ENCODE measurements at places on chromosomes 16 and 17.

DNA sequence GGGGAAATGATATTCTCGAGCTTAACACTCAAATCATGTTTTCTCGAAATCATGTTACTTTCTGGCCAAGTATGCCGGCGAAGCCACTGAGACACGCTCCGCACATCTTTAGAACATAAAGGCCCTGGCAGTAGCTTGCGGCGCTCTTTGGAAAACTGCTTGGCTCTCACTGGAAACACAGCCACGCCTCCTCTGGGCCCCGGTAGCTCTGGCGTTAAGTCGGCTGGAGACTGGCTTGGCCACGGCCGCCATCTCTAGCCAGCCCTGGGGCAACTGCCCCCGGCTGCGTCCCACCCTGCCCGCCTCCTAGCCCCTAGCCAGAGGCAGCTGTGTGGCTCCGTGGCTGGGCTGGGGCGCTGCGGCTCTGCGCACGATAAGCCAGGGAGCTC, 9.2 kb upstream of the BAIAP2 start:
- no peak for DNase-seq

- DNase-seq = no peak
Observed at GRCh38 chr17:34886831-34887230, 74.4 kb downstream of the CCT6B start.

GRCh38 chr16:30142672-30143346, 19.8 kb upstream of the MAPK3 start:
- DNase-seq = peak; percentile 48

DNA sequence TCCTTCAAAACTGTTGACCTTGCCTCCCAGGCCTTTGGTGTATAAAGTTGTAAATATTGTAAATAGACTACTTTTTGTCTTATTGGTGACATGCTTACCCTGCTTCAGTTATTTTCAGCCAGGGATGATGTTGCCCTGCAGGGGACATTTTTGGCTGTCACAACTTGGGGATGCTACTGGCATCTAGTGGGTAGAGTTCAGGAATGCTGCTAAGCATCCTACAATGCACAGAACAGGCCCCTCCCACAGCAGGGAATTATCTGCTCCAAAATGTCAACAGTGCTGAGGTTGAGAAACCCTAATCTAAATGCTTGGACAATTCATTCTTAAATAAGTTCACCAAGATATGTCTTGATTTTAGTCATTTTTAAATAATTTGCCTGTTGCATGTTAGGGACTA, 459.8 kb downstream of the PMP22 start:
- no peak for DNase-seq

DNA sequence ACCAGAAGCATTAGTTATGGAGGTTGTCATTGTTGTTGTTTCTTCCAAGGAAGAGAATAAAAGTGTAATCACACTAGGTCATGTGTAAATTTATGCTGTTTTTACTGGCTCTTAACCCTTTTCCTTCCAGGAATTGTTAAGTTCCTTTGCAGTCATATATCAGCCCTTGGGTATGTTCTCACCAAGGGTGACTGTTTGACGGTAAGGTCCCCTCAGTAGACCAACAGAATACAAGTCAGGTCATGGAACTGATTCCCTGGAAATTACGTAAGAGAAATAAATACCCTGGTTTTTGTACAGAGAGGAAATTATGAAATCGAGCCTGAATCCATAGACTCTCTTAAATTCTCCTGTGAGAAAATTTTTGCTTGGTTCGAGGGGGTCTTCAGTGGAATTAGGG, 11.2 kb upstream of the KCNJ2 start:
- no peak for DNase-seq

DNA sequence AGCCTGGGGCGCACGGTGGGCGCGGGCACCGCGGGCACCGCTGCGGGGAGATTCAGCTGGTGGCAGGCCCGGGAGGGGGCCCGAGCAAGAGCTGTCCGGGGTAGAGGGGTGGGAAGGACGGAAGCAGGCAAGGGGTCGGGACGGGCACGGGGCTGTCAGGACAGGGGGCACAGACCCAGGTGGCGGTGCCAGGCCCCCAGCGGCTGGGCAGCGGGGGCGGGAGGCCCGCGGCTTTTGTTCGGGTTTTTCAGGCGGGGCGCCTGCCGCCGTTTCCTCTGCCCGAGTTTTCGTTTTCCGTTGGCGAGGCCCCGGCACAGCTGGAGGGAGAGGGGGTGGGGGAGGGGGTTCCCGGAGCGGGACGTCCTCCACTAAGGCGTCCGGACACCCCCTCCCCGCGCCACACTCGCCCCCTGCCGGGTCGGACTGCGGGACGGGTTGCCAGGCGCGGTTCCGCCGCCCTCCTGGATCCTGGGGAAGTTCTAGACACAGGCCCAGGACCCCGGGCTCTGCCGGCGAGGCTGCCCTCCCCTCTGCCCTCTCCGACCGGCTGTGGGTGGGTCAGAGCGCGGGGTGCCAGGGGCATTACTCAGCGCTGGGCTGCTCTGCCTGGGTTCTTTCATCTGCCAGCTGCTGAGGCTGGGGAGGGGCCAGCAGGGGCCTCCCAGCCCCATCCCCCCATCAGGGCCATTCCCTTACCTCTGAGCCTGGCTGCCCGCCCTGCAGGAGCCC, 543 bp downstream of the ARHGAP23 start:
- peak; percentile 38 for DNase-seq

DNA sequence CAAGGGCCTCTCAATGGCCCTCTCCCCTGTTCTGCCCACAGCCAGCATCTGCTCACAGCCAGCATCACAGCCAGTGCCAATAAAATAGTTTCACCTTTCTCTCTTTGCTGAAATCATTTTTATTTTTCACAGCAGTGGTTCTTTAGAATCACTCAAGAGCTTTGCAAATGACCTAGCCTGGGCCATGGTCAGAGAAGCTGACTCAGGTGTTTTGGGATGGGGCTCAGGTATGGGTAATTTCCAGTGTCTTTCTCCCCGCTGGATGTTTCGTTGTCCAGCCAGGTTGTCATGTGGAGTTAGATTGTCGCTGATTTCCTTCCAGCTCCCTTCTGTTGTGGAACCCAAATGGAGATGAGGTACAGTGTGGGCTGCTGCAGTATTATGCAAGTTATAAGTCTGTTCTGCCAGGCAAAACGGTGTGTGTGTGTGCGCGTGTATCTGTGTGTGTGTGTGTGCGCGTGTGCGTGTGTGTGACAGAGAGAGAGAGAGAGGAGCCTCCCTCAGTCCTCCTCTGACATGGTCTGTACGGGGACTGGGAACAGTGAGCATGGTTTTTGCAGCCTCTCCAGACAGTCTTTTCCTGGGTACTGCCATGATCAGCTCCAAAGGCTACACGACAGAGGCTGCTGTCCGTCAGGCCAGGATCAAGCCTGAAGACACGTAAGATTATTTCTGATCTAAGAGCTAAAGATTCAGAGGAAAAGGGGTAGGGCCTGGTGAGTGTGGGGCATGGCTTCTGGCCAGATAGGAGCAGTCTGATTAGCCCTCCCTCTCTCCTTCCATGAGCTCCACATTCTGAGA, 1.4 kb upstream of the PMP22 start:
- DNase-seq = no peak

- no peak for DNase-seq
Observed at GRCh38 chr17:79912552-79913330, 73.5 kb upstream of the CBX4 start.

GRCh38 chr16:86740906-86741799, 162.8 kb downstream of the FOXL1 start:
- no peak for DNase-seq

- DNase-seq = peak; percentile 84
Observed at GRCh38 chr17:42337442-42337841, 49.1 kb downstream of the STAT5A start.

- no peak for DNase-seq
Observed at GRCh38 chr17:12230481-12231354, 210.0 kb downstream of the MAP2K4 start.

DNA sequence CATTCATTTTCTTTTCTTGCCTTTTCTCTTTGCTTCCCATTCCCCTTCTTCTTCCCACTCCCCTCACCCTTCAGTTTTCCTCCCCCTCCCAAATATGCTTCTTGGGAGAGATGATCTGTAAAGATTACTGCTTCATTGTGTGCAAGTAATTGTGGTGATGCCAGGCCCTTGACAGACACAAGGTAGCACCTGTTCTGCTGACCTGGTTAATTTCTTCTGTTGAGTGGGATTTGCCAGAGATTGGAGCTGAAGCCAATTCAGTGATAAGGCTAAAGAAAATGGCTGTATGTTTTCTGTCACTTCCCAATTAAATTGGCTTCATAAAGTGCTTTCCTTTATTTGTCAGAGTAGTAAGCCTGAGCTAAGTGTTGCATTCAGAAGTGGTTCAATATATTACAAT, 44.5 kb downstream of the AATF start:
- DNase-seq = no peak

GRCh38 chr17:75996665-75997590, 3.7 kb upstream of the CDK3 start:
- DNase-seq = peak; percentile 40

- peak; percentile 40 for DNase-seq
Observed at GRCh38 chr16:22813223-22813947, 577 bp upstream of the HS3ST2 start.

GRCh38 chr16:77430787-77431585, 3.8 kb downstream of the ADAMTS18 start:
- no peak for DNase-seq

DNA sequence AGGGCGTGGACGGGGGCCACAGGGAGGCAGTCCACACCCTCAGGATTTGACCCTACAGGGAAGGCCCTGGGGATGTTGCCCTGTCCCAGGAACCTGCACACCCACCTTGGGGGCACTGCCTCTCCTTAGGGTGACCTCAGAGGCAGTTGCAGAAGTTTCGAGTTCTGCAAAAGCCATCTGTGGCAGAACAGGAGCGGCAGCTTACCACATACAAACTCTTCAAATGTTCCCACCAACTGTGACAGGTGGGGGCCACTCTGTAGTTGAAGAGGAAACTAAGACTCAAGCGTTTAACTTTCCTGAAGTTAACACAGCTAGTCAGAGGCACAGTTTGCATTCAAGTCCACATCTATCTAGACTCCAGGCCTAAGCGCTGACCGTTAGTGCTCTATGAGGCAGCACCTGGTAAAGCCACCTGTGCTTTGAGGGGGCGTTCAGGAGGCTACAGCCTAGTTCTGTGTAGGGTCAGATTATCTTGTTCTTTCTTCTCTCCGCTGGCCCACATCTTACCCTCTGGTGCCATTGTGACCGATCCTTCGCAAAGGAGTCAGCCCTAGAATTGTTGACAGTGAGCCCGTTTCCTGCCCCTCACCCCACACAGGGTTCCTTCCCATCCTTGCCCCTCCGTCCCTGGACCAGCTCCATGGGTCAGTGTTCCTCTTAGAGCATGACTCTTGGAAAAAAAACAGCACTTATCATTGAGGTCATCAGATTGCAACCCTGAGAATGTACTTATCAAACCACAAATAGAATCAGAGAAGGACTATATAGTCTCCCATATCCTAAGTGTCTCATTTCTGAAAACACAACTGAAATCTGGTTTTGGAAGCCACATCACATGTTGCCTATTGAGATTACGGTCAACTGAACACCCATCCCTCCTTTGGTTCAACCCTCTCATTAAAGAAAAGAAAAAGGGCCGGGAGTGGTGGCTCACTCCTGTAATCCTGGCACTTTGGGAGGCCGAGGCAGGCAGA, 45.4 kb downstream of the CDH1 start:
- no peak for DNase-seq

DNA sequence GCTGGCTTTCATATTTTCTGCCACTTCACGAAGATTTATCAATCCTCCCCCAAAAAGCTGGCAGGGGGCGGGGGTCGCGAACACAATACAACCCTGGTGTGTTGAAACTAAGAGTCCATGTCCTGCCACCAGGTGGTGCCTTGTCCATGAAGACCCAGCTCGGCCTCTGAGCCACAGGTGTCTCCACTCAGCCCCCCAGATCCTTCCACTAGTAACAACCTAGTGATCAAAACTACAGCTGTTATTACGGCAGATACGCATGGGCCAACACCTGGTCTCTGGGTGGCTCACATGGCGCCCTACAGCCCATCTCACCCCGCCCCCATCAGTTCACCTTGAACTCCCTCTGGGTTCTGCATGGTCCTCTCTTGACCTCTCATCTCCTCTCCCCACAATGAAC, 27.7 kb downstream of the USP7 start:
- no peak for DNase-seq

DNA sequence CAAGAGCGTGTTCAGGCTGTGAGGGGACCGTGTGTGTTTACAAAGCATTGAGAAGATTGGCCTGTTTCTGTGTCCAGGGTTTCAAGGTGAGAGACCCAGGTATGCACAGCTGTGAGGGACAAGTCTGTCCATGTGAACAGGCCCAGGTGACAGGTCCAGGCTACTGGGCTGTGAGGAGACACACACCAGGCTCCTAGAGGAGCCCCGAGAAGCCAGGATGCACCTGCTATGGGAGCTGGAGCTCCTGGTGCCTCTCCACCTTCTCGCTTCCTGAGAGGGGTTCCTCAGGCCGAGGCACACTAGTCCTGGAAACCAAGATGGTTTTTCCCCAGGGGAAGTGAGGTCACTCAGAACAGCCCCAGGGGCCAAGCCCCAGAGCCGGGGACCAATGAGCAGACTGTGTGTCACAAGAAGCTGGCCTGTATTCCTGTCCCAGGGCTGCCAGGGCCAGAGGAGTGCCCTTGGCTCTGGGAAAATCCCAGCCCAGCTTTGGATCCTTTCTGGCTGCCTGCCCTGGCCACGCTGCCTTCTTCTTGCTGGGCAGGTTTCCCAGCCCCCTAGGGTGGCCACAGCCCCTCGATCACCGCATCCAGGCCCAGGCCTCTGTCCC, 153.4 kb upstream of the PLCG2 start:
- DNase-seq = no peak

DNA sequence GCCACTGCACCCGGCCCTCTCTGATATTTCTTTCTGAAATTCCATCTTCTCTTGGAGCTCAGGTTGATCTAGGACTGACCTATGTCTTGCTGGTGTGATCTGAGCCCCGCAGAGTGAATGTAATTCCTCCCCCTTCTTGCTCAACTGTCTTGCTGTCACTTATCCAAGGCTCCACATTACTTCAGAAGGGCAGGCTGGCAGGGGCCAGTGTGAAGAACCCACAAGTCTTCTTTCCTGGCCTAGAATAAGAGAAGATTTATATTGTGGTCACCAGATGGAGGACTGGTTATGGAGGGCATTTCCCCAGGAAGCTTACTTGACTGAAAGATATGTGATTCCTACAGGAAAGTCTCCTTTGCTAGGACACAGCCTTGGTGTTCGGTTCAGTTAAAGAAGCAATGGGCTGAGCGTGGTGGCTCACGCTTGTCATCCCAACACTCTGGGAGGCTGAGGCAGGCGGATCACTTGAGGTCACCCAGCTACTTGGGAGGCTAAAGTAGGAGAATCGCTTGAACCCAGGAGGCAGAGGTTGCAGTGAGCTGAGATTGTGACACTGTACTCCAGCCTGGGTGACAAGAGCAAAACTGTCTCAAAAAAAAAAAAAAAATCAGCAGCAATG, 13.4 kb downstream of the ITGAL start:
- no peak for DNase-seq

DNA sequence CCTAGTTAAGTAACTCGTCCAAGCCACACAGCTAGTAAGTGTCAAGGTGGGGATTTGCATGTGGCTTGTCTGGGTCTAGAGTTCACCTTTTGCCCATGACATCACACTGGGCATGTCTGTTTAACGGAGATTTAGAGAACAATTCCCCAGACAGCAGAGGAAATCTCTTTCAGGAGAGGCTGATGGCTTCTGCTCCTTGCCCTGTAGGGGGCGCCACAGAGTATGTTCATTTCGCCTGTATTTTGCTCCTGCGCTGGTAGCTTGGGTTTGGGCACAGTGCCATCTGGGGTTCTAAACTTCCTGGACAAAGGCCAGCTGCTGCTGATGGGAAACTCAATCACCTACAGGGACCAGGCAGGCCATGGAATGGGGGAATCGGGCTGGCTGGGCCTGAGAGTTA, 20.4 kb downstream of the OTOA start:
- peak; percentile 45 for DNase-seq
